GM18507 (cell line): ENCODE measurements at places on chromosomes 12 and 14.

DNA sequence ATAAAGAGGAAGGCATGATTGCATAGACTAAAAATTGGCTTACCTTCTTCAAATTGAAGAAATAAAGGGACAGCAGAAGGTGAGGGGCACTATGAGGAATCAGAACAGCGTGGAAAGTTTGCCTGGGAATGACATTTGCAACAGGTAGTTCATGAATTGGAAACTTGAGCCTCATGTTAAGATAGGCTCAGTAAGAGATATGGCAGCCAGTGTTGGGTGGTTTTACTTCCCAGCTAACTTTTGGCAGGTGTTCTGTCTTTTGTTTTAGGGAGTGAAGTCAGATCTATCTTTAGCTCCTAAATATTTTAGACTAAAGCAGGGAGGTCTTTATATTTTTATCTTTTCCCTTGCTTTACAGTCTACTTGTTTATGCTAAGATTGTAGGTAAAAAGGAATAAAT, 122.4 kb downstream of the ANO6 start:
- DNase-seq, result no peak

- no peak for DNase-seq
These were observed 21.7 kb upstream of the PPM1A start for GRCh38 chr14:60227291-60227690.

DNA sequence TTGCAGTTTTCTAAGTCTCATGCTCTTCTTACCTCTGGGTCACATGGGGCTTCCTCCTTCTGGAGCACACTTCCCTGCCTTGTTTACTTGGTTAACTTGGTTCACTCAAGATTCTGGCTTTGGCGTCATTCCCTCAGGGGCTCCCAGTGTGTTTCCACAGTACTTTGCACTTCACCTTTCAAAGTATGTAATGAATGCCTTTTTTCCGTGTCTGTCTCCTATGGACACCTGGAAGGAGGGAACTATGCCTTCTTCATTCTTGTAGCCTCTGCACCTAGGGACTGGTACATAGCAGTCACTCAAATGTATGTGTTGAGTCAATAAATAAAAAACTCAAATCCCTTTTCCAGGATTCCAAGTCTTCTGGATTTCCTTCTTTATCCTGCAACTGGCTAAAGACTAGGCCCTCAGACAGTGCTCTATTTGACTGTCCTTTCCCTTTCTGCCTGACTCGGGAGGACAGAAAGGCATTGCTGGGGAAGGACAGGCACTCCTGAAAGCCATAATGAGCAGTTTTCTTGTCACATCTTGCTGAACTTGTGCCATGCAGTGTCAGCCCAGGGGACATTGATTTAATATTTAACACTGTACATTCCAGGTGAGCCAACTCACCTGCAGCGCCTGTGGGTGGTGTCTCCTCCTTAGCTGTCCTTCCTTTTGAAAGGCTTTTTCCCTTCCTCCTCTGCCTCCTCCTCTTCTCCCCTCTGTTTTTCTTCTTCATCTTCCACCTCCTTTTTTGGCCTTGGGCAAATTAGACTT, 12.8 kb downstream of the MYRFL start:
- no peak for DNase-seq

GRCh38 chr14:34365309-34365915, 96.6 kb downstream of the SPTSSA start:
- DNase-seq, result no peak

GRCh38 chr12:49868449-49868848, 25.5 kb upstream of the BCDIN3D start:
- DNase-seq, result no peak

DNA sequence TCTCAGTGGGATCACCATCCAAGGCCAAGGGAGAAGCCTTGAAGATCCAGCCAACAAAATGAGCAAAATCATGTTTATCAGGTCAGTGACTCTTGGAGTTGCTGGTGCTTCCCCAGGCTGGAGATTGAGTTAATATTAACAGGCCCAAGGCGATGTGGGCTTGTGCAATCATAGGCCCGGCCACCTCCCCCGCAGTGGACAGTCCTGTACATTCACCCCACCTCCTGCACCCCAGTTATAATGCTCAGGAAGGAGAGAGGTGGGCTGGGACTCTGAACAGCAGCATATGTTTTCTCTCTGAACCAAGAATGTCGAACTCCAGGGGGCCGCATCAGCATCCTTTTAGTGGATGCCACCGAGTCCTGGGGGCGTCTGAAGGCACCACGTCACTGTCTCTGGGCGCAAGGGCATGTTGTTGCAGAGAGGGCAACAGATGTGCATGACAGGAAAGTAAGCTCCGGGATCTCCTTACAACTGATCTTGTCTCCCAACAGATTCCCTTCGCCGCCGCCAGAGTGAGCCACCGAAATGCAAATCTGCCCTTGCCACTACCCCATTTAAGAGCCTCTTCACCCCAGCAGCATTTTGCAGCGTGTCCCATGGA, 32.2 kb upstream of the SERPINA6 start:
- no peak for DNase-seq

DNA sequence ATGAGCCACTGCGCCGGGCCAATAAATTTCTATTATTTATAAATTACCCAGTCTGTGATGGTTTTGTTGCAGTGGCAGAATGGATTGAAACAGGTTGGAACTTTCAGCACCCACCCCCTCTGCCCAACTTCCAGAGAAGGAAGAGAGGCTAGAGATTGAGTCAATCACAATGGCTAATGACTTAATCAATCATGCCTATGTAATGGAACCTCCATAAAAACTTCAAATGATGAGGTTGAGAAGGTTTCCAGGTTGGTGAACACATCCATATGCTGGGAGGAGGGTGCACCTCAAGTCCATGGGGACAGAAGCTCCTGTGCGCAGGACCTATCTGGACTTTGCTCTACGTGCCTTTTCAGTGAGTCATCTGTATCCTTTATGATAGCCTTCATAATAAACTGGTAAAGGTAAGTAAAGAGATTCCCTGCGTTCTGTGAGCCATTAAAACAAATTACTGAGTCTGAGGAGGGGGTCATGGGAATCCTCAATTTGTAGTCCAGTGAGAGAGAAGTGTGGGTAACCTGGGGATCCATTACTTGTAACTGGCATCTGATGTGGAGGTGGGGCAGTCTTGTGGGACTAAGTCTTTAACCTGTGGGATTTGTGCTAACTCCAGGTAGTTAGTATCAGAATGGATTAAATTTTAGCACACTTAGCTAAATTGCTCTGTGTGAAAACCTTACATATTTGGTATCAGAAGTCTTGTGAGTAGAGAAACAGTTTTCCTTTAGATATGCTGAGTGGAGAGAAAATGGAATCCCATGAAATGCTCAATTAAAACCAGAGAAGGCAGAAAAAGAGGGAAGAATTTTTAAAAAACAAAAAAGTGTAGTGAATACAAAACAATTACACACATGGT, 11.7 kb upstream of the NGDN start:
- DNase-seq, result no peak

DNA sequence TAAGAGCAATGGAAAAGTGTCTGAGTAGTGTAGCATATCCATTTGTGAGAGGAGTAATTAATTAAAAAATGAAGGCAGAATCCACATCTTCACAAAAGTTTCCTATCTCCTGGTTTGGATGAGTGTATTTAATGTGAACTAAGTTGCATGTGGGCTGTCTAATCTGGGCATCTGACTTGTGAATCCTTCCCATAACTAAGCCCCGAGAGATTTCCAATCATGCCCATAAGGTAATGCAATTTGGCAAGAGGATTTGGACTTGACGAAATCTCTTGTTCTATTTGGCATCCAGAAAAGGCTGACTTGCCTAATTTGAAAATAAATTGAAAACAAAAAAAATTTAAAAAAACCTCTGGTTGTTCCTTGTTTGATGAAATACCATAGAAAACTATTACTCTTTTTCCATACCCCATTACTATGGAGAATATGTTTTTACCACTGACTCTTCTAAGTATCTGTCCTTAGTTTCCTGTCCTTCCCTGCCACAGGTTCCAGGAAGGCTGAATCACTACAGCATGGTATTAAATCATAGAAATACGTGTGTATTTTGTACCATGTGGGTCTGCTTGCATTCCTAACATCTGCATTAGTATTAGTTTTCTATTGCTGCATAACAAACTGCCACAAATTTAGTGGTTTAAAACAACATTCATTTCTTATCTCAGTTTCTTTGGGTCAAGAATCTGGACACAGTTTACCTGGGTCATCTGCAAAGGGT, 48.4 kb downstream of the ETV6 start:
- DNase-seq, result no peak

GRCh38 chr12:62865937-62866336, 69.0 kb downstream of the PPM1H start:
- DNase-seq, result no peak

DNA sequence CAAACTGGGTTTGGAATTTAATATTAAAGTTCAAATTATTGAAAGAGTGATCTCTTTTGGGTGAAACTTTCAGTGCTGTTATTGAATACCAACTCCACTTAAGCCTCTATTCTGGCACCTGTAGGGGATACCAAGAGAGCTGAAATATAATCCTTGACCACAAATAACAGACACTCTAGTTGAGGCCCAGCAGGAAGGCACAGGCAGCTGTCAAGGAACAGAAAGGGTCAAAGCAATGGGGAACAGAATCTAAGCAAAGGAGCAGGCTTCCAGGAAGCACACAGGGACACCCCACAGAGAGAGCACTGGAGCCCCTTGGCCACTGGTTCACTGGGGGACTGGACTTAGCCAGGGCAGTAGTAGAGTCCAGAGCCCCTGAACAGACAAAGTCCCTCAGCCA, 120.9 kb upstream of the SFSWAP start:
- DNase-seq, result no peak
